ENCODE measurements at places on chromosomes 6 and 20.
A peak's percentile ranks its signal among the peaks of the same experiment; 100 is the strongest.

DNA sequence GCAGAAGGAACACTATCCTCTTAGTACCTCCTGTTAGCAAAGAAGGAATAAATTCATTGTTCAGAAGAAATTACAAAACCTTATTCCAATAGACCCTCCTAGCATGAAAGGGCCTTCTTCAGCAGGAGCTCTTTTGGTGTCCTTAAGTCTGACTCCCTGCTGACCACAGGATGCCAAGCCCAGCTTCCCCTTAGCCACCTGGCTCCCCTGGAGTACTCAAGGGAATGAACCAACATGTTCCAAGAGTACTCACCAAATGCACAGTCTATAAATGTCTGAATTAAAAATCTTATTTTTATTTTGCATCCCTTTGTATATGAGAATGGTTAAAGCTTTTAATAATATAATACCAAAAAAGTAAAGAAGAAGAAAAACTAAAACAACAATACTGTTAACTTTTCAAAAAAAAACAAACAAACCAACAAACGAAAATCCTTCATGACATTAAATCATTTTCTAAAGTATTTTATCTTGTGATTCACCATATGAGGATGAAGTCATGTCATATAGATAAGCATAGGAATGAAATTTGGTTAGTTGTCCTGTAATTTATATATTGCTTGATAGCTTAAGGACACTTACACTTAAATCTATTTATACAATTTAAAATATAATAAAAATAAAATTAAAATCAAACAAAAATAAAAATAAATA is 1355.1 kb downstream of the HACE1 start:
- no peak for DNase-seq

- peak; percentile 56 for DNase-seq
These were observed 347.7 kb downstream of the BCKDHB start for GRCh38 chr6:80454197-80454596.

- DNase-seq = no peak
These were observed 63.4 kb downstream of the ARID1B start for GRCh38 chr6:156840606-156841005.

GRCh38 chr6:19391926-19392325 is 445.2 kb upstream of the ID4 start:
- no peak for DNase-seq

- DNase-seq = no peak
These were observed 1.8 kb downstream of the EPB41L2 start for GRCh38 chr6:131061041-131061750.

GRCh38 chr6:81854474-81854873 is 102.0 kb upstream of the TENT5A start:
- DNase-seq = no peak

DNA sequence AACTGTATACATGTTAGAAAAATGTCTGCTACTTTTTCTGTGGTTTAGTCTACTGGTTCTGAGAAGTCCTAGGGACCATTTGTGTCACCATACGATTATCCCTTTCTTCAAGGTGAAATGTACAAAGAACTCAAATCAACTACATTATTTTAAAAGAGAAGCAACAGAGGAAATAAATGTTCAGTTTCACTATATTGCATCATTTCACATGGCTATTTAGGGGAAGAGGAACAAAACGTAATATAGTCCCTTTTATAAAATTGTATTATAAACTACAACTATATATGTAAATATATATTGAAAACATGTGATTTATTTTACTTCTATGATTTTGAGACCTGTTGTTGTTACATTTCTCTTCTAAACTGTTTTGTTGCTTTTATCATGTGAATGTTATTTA is 1308.0 kb downstream of the EPHA7 start:
- no peak for DNase-seq

GRCh38 chr6:156699935-156700334 is 77.2 kb upstream of the ARID1B start:
- DNase-seq = no peak

DNA sequence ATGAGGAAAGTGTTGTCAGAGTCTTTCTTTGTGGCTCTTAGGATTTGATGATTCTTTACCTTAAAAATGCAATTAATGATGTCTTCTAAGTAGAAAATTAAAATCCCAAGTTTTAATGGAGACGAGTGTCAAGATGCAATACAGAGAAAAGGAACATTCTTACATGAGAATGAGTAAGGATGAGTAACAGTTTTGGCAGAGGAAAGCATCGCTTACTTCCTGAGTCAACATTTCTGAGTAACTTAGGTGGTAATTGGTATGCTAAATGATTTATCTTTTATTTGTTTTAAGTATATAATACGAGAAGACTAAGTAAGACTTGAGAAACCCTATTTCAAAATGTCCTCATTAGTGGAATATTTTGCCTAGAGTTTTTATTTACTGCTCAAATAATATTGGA is 101.3 kb downstream of the RTN4IP1 start:
- DNase-seq = peak; percentile 95

DNA sequence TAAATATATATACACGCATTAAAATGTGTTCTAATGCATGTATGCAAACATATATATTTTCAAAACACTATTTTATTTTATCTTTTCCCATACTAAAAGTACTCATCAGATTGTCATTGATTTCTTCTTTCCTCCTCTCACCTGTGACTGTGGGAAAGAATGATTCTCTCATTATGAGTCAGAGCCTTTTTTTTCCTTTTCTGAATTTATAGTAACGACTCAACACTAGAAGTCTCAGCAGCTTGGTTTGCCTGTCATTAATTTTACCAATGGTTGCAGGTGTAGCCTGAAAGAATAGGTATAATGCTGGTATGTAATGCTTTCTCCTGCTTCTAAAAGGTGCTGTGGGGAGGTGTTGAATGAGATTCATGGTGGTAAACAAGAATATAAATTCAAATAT is 328.7 kb downstream of the UTRN start:
- DNase-seq = peak; percentile 44
